ENCODE measurements at places on chromosomes 5 and 9.

DNA sequence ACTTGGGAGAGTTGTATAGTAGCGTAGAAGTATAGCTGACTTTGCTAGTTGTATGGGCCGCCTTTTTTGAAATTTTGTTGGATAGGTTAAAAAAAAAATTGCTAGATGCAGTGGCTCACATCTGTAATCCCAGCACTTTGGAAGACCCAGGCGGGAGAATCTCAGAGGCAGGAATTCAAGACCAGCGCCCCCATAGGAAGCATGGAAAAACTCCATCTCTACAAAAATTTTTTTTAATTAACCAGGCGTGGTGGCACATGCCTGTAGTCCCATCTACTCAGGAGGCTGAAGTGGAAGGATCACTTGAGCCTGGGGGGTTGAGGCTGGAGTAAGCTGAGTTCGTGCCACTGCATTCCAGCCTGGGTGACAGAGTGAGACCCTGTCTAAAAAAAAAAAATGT lies 59.2 kb downstream of the SMC5 start:
- DNase-seq, result no peak

GRCh38 chr9:91546574-91546973 lies 122.9 kb upstream of the NFIL3 start:
- no peak for DNase-seq

DNA sequence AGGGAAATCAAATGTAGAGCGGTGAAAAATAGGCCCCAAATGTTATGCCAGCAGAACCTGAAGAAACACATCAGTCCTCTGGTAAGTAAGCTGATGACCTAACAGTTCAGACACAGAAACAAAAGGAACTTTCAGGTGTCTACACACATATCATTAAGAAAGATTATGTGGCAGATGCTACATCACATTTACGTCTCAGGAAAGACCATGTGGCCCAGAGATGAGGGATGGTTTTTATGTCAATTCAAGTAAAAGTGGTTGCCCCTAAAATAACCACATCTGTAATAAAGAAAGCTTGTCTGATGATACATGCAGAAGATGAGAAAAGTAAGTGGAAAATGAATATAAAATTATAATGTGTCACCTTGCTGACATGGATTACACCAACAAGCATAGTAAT lies 31.4 kb downstream of the GNAQ start:
- DNase-seq, result no peak

- no peak for DNase-seq
These were observed 60.2 kb upstream of the HAPLN1 start for GRCh38 chr5:83780699-83781350.

DNA sequence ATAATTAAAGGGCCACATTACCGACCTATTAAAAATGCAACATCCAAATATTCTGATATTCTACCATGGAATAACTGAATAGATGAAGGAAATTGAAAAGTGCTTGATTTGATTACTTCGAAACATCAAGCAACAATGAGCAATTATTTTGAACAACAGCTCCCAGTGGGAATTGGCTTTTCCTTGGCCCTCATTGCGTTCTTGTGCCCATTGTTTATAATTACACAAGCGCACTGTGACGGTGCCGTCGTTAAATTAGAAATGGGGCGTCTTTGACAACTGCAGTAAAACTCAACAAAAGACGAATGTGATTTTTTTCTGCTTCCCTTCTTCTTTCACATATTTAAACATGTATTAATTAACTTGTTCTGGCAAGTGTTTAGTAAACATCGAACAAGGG lies 61.6 kb downstream of the CDH6 start:
- no peak for DNase-seq

DNA sequence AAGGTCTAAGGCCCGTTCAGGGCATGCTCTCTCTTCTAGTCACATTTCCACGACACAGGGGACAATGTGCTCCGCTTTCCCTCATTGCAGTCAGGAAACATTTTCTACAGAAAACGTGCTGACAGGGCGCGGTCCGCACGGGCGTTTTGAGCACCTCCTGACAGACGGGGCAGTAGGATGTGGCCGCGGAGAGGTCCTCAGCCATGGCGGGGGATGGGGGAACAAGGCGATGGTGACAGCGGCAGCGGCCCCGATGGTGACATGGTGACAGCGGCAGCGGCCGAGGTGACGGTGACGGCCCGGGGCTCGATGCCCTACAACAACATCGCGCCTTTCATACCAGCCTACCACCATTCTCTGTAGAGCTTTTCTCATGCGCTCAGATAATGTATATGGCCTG lies 4.1 kb downstream of the PLPP1 start:
- no peak for DNase-seq

DNA sequence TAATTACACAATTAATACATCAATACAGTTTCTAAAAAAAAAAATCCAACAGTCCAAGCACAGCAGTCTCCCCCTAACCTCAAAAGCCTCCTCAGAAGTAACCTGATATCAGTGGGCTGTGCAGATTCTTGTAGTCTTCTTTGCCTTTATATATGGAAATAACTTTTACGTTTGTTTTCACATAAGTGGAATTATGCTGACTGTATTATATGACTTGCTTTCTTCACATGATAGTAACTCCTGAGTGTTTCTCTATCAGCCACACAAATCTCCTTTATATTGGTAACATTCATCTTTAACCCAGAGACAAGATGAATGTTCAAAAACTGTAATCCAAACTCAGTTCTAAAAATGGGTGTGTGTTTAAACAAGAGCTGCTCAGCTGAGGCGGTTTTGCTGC lies 71.9 kb upstream of the FANCC start:
- DNase-seq, result no peak

GRCh38 chr5:160976181-160976580 lies 124.2 kb upstream of the ATP10B start:
- no peak for DNase-seq

GRCh38 chr9:137064027-137064879 lies 6.1 kb downstream of the SAPCD2 start:
- DNase-seq, result peak; percentile 42

GRCh38 chr5:153753645-153754432 lies 263.4 kb downstream of the GRIA1 start:
- no peak for DNase-seq

DNA sequence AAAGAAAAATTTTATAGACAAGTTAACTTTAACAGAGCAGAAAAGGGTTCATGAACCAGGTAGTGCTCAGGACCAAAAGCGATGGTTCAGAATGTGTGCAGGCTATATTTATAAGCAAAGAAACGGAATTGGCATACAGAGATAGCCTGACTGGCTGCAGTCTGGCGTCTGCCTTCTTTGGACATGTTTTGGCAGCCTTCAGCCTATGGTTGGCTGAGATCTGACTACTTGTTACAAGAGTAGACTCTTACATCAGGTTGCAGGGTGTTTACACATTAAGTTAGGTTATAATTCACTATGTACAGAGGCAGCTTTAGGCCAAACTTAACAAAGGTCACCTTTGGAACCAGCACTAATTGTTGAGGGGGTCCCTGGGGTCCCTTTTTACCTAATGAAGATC lies 7.0 kb downstream of the NOP16 start:
- no peak for DNase-seq

DNA sequence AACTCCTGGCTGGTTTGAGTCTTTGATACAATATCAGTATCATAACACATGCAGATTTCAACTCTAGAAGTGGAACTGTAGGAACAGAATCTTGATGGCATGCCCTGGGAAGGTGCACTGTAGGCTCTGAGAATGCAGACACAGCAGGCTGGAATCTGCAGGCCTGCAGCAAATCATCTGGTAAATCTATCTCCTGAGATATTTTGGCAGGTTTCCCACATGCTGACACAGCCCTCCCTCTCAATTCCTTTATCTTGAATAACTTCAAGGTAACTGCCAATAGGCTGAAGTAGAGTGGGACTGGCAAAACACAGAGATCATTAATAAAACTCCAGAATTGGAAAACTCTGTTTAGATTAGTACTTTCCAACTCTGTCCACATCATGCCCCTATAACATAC lies 177.8 kb upstream of the PCSK5 start:
- DNase-seq, result no peak

DNA sequence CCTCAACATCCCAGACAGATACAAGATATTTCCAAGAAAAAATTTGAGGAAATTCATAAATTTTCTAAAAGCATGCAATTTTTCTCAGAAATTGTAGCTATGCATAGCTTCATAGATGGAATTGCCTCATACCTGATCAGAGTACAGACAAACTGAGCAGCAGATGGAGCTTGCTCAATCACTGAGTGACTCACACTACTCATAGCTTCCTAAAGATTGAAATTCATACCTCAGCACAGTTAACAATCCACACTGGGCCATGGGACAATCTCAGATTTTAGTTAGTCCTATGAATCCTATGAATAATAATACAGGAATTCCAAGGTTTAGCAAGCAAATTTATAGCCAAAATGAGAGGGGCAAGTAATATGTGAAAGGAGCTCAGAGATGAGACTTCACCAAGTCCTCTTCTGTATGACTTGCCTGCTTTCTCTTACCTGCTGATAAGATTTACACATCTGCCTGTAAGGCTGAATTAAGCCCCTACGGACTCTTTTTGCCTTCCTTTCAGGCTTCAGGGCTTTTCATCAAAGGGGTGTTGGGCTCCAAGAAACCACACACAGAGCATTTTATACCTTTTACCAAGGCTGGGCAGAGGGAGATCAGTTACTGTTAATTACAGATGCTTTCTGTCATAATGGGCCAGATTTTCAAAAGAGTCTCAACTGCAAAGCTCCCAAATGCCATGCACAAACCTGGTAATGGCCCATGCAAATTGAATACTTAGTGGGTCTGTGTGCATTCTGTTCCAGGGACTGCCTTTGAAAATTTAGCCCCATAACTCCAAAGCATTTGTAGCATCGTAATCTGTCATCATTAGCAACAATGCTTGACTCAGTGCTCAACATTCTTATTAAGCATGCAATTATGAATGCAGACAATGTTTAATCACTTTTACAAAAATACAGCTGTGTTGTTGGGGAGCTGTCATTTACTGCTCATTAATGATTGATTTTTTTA lies 439.3 kb downstream of the DTWD2 start:
- DNase-seq, result no peak

GRCh38 chr5:80592761-80593160 lies 22.7 kb upstream of the ANKRD34B start:
- DNase-seq, result no peak

DNA sequence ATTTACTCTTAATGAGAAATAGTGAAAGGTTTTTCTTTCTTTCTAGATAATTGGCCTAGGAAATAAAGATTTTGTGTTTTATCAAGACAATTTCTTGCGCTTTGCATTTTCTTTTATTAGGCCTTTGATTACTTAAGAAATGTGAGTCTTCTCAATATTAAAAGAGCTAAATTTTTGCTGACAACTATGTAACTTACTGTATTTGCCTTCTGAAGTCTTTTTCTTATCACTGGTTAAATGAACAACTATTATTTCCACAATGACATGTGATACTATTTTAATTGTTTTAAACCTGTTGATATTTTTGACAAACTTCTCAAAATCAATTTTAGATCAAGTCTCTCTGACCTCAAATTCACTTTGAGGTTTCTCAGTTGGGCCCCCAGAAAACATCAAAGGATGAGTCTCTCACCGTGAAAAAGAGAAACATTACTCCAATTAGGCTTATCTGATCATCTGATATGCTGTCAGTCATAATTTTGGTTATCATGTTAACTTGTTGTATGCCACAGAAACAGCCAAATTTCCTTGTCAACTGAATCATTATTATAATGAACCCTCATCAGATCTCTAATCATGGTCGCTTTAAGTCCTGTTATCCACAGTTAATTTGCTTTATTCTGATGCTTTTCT lies 48.8 kb downstream of the RAPGEF1 start:
- no peak for DNase-seq

GRCh38 chr5:39503155-39503554 lies 78.4 kb upstream of the DAB2 start:
- DNase-seq, result no peak

DNA sequence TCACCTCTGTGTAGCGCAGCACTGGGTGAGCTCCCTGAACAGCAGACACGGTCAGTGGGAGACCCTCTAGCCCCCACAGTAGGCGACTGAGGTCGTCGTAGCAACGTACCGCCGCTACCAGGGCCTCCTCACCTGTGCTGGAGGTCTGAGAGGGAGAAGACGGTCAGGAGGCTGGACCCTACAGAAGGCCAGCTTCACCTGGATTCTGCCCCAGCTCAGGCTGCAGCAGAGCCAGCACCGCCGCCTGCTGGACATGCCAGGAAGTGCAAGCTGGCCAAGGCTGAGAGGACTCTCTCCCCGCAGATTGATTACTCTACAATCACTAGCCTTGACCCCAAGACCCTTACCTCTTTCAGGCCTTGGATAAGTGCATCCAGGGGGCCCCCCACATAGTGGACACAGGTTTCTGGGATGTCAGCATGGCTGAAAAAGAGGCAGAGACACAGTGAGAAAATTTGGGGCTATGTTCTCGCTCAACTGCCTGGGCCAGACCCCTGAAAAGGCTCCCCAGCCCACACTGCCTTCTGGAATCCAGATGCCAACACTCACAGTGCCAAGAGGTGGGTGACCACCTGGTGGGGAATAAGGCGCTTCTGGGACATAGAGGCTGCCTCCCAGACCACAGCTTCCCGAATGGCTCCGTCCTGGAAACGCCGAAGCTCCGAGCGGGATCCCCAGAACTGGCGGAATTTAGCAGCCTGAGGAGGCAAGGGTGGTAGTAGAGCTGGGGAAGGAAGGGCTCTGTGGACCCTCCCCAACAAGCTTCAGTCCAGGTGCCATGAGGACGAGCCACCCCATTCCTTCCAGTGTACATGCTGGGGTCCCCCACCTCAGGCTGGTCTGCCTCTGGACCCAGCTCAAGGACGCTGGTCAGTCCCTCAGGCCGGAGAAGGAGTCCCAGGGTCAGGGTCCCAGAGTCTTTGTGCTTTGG lies 6.9 kb downstream of the NOL6 start:
- peak; percentile 63 for DNase-seq

DNA sequence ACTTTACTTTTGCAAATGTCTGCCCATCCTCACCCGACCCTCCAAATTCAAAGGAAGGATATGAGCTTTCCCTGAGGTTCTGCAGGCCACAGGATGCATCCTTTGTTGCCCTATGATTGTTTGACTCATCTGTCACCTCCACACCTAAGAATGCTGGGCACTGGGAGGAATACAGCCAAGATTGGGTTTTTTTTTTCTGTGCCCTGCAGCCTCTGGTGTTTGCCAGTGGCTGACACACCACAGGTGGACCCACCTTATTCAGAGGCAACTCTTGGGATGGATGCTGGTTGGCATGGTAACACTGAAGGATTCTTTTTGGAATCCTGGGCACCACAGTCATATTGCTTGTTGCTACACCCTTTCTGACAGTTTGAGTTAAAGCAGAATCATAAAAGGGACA lies 29.7 kb downstream of the C9orf152 start:
- no peak for DNase-seq

GRCh38 chr9:131094622-131095021 lies 1.7 kb upstream of the AIF1L start:
- DNase-seq, result no peak

GRCh38 chr5:134905246-134905996 lies 490 bp downstream of the PCBD2 start:
- peak; percentile 48 for DNase-seq

Measured in stimulated activated CD8-positive, alpha-beta memory T cell treated with anti-CD3 and anti-CD28 coated beads, Interleukin-2, amount 100 ng/mL, for 48 hours (primary cell).